ENCODE measurements at places on chromosomes 12 and 14.
A peak's percentile ranks its signal among the peaks of the same experiment; 100 is the strongest.

GRCh38 chr12:27971121-27971489 is 1.4 kb downstream of the PTHLH start:
- H3K27ac ChIP-seq = no peak overlapping the region
- H3K4me1 ChIP-seq = peaks cover 68% of the 10 kb centered on the region
- H3K4me3 ChIP-seq = peak overlapping the region; percentile 60
- peaks cover 98% of the 10 kb centered on the region for H3K27me3 ChIP-seq

DNA sequence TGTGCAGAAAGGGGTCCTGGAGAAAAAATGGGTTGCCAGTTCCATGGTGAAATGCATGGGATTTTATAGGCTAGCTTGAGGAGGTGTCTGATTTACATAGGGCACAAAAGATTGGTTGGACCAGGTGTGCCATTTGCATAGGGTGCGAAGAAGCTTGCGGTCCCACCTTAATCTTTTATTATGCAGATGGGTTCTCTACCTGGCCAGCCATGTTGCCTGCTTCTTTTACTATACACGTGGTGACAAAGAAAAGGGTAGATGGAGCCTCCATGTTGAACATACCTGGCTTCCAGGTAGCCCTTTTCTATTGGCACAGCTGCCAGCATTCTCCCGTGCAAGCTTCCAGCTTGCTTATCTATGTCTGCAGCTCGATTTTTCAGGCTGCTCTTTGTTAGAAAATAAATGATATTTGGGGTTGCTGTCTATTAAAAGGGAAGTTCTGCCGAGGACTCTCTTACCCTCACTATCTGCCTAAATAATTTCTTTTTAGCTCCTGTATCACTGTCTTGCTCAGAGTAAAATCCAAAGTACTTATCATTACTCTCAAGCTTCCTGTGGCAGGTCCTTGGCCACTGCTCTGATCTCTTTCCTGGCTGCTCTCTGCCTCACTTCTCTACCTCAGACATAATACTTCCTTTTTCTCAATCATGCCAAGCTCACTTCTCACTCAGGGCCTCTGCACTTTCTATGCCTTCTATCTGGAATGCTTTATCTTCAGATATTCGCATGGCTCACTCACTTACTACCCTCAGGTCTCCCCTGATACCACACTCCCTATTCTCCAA is 216.0 kb upstream of the DAAM1 start:
- no peak overlapping the region for H3K4me3 ChIP-seq
- H3K27me3 ChIP-seq = no peaks in the 10 kb centered on the region
- peaks cover 23% of the 10 kb centered on the region for H3K4me1 ChIP-seq

DNA sequence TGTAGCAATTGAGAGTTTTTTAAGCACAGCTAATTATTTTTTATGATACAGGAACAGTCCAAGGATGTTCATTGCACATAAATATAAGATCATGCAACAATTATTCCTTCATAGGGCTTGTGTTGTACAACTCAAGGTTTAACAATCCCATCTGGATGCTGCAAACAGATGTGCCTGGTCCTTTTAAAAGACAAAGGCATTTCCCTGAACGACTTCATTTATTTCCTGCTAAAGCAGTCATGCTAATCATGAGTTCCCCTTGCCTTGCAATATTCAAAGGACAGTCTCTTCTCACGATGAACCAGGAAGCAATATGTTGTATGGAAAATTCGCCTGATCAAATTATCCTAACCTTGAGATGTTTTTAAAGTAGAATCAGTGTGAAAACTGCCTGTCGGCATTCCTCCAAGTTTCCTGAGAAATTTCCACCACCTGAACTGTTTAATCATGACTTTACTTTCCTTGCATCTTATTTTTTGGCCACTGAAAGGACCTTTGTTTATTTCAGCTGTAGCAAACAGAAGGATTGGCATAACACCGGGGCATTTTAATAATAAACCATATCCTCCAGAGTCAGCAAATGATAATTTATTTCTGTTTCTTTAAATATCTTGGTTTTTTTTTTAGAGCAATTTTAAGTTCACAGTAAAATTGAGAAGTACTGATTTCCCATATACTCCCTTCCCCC is 33.9 kb upstream of the TSPAN8 start:
- H3K4me3 ChIP-seq = no peak overlapping the region
- no peaks in the 10 kb centered on the region for H3K27me3 ChIP-seq
- DNase-seq = peak; percentile 19
- no peaks in the 10 kb centered on the region for H3K36me3 ChIP-seq
- 0 out of 2 replicates have a peak overlapping the region, but pooled peaks have one; percentile 10 for H3K27ac ChIP-seq

- H3K4me1 ChIP-seq = no peaks in the 10 kb centered on the region
- H3K27ac ChIP-seq = no peak overlapping the region
- no peaks in the 10 kb centered on the region for H3K36me3 ChIP-seq
- H3K4me3 ChIP-seq = no peak overlapping the region
These were observed 61.1 kb downstream of the PRIMA1 start for GRCh38 chr14:93727039-93727740.

DNA sequence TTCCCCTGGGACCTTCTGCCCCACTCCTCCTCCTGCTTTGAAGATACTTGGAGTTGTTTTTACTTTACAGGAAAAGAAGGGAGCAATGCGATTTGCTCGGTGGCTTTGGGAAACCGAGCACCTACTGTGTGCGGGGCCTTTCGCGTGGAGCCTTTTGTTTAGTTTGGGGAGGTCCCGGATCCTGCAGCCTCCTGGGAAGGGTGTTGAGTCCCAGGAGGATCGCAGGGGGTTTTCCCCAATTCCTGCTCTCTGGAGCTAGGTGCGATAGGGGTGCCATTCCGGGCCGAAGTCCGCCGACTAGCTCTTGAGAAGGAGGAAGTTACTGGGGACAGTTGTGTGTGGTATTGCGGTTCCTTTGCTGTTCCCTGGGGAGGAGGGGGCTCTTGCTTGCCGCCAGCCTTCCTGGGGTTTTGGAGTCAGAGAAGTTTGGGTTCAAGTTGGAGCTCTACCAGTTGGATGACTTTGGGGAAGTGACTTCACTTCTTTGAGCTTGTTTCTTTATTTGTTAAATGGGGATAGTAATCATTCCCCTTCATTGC is 1.1 kb downstream of the BRI3BP start:
- H3K4me1 ChIP-seq = peaks cover 18% of the 10 kb centered on the region
- H3K4me3 ChIP-seq = peak overlapping the region; percentile 71
- no peaks in the 10 kb centered on the region for H3K36me3 ChIP-seq

DNA sequence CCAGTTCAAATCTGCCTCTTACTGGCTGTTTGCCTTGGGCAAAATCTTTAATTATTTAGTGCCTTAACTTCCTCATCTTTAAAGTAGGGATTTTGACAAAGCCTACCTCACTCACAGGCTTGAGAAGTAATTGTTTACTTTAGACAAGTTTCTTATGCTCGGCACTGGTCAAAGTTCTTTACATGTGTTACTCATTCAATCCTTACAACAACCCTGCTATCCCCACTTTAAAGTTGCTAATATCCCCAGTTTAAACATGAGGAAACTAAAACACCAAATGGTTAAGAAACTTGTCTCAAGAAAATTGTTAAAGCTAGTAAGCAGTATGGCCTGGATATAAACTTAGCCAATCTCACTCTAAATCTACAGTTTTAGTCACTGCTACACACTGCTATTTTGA is 204.0 kb upstream of the AVPR1A start:
- no peaks in the 10 kb centered on the region for H3K27me3 ChIP-seq
- DNase-seq = no peak
- no peak overlapping the region for H3K27ac ChIP-seq
- no peaks in the 10 kb centered on the region for H3K36me3 ChIP-seq

DNA sequence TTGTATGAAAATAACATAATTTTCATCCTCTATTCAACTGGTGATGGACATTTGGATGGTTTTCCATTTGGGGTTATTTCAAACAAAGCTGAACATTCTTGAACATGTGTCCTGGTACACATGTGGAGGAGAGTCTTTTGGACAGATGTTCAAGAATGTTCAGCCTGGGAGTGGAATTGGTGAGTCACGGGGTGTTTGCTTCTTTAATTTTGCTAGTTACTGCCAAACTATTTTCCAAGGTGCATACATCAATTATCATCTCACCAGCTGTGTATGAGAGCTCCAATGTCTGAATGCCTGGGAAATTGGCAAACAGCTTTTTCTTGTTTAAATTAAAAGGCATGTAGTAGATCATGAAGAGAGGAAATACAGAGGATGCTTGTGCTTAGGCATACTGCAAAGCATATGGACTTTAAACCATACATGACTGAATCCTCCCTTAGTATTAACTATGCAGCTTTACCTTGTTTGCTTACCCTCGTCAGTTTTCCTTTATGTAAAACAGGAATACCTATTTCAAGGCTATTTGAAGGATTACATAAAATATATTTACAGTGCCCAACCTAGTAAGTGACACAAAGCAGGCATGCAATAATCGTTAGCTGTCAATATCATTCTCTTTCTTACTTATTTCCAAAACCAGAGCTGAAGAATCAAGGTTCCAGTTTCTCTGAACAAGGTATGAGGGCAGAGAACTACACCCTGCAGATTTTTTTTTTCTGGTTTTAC is 152.1 kb downstream of the ITPR2 start:
- H3K4me1 ChIP-seq = peaks cover 35% of the 10 kb centered on the region
- no peaks in the 10 kb centered on the region for H3K27me3 ChIP-seq
- peak overlapping the region; percentile 92 for H3K27ac ChIP-seq
- peaks cover 18% of the 10 kb centered on the region for H3K36me3 ChIP-seq
- no peak for DNase-seq

DNA sequence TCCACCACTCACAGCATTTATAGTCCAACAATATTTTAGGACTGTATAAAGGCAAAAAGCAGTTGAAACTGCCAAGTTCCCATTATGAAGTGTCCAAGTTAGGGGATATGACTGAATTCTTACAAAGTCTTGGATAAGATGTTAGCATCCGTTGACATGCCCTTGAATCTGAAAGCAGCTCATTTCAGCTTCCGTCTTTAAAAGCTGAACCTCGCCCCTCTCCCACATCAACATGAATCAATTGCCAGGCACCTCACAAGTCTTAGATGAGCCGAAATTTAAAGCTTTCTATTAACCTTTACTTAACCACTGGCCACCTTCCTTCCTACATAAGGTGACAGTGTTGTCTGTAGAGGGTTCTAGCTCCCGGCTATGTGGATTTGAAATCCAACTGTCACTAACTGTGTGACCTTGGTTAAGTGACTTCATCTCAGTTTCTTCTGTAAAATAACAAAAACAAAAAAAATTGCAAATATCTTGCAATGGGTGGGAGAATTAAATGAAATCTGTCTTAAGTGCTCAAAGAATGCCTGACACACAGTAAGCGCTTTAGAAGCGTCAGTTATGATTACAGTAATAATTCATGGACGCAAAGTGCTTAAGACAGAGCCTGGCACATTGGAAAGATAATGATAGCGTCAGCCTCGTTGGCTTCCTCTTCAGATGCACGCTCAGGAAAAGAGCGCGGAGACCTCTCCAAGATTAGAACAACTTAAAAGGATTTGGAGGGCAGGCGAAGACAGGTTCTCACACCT is 1.2 kb downstream of the PPP1CC start:
- no peak for DNase-seq
- peaks cover 39% of the 10 kb centered on the region for H3K4me1 ChIP-seq
- H3K4me3 ChIP-seq = peak overlapping the region; percentile 99
- H3K27me3 ChIP-seq = no peaks in the 10 kb centered on the region
- H3K27ac ChIP-seq = no peak overlapping the region
- H3K36me3 ChIP-seq = no peaks in the 10 kb centered on the region

- H3K27me3 ChIP-seq = no peaks in the 10 kb centered on the region
- no peak overlapping the region for H3K4me3 ChIP-seq
- no peaks in the 10 kb centered on the region for H3K36me3 ChIP-seq
- H3K4me1 ChIP-seq = no peaks in the 10 kb centered on the region
These were observed 319.4 kb downstream of the SYT1 start for GRCh38 chr12:79183926-79184325.

GRCh38 chr14:52190337-52190931 is 77.1 kb upstream of the PTGDR start:
- no peak for DNase-seq
- H3K27ac ChIP-seq = no peak overlapping the region
- no peak overlapping the region for H3K4me3 ChIP-seq
- H3K27me3 ChIP-seq = no peaks in the 10 kb centered on the region
- no peaks in the 10 kb centered on the region for H3K36me3 ChIP-seq

DNA sequence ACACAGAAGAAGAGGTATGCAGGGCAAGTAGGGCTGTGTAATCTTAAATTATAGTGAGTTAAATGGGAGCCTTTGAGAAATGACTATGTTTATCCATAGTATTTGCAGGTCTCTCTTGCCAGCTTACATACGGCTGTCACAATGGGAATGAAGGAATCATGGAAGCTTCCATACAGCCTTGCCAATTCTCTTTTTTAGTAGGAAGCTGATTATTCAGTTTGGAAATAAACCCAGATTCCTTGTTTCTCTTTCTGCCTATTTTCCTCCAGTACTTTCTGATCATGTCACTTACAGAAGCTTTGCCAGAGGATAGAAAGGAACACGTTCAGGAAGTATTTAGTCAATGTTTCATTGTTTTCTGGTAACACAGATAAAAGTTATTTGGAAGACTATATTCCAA is 217.4 kb upstream of the DIO2 start:
- no peaks in the 10 kb centered on the region for H3K27me3 ChIP-seq
- no peaks in the 10 kb centered on the region for H3K4me1 ChIP-seq
- DNase-seq = no peak
- no peak overlapping the region for H3K27ac ChIP-seq

- peak overlapping the region; percentile 23 for H3K27ac ChIP-seq
- DNase-seq = no peak
- no peaks in the 10 kb centered on the region for H3K27me3 ChIP-seq
- H3K36me3 ChIP-seq = no peaks in the 10 kb centered on the region
- H3K4me1 ChIP-seq = peaks cover 30% of the 10 kb centered on the region
- H3K4me3 ChIP-seq = no peak overlapping the region
These were observed 85.3 kb downstream of the SLC25A47 start for GRCh38 chr14:100408350-100409002.

- no peaks in the 10 kb centered on the region for H3K27me3 ChIP-seq
- H3K27ac ChIP-seq = peak overlapping the region; percentile 30
- H3K36me3 ChIP-seq = no peaks in the 10 kb centered on the region
- DNase-seq = no peak
- no peak overlapping the region for H3K4me3 ChIP-seq
These were observed 30.7 kb downstream of the FOXN3 start for GRCh38 chr14:89386212-89386886.

GRCh38 chr12:48601013-48601756 is 31.3 kb upstream of the LALBA start:
- peaks cover 8% of the 10 kb centered on the region for H3K4me1 ChIP-seq
- peak overlapping the region; percentile 84 for H3K27ac ChIP-seq
- no peaks in the 10 kb centered on the region for H3K27me3 ChIP-seq
- peak; percentile 80 for DNase-seq

DNA sequence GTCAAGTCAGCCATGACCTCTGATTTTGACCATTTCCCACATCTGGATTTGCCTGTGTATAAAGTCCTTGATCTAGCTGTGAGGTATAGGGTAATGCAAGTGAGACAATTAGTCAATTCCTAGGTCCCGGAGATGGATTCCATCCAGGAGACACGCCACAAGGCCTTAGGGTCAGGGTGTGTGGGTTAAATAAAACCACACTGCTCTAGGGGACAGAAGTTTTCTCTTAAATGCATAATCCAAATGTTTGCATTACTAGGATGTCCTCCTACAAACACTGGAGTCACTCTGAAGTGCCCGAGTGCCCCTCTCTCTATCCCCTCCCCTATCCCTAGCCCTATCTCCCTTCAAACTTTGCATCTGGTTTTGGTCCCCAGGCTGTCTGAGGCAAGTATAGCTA is 26.8 kb downstream of the LRIG3 start:
- H3K27me3 ChIP-seq = no peaks in the 10 kb centered on the region
- peaks cover 1% of the 10 kb centered on the region for H3K4me1 ChIP-seq
- no peak overlapping the region for H3K27ac ChIP-seq
- DNase-seq = no peak
- no peaks in the 10 kb centered on the region for H3K36me3 ChIP-seq
